ENCODE measurements at places on chromosomes 7 and 10.

DNA sequence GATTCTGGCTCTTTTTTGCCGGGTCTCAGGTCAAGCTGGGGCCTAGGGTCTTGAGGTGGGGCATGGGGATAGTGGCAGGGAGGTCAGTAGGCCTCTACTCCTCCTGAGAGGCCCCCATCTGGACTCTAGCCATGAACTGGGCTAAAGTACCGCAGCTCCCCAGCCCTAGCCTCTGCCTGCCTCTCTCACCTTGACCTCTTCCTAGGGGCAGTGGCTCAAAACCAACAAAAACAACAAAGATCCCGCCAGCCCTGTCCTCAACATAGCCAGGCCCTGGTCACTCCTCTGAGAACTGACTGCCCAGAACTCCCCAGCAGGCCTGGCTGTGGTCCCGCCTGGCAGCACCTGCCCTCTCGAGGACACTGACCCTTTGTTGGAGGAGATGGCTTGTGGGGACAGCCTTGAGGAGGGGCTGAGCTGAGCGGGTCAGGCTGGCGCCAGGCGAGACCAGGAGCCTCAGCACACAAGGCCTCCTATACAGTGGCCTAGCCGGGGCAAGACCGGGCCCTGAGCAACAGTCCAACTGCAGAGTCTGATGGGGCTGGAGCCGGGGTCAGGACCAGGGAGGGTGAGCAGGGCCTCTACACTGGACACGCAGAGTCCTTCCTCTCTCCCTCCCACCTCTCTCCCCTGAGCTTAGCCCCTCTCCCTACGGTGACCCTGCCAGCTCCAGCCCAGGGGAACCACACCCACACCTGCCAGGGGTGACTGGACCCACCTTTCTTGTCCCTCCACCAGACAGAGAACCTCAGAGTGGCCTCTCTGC lies 11.6 kb upstream of the PPIF start:
- DNase-seq = no peak

- no peak for DNase-seq
These were observed 446.2 kb downstream of the ADRA2A start for GRCh38 chr10:111523016-111523415.

DNA sequence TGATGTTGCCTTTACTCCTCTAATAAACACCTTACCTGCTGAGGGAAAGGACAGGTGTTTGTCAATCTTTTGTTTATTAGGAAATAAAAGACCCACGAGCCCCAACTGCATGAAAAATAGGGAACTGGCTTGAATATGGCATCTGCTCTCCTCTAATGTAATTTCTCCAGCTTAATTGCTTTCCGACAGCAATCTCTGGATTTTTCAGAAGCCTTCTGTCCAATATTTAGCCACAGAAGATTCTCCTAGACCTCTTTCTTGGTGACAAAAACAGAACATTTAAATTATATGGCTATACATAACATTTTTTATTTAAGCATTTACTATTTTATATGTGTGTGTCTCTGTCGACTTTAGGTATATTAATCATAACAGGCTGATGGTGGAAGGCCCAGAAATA lies 317.4 kb upstream of the ADARB2 start:
- no peak for DNase-seq

DNA sequence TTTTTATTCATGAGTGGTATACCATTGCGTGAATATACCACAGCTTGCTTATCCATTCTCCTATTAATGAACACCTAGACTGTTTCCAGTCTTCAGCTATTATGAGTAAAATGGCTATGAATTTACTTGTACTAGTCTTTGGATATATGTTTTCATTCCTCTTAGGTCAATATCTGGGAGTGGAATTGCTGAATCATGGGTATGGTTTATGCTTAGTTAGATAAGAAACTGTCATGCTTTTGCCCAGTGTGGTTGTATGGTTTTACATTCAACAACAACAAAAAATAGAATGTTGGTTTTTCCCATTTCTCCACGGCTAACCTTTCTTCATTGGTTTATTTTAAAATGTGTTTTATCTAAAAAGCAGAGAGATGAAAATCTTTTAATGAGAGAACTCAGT lies 308.3 kb downstream of the PHF14 start:
- DNase-seq = no peak

GRCh38 chr7:38932509-38933168 lies 23.6 kb upstream of the VPS41 start:
- DNase-seq = peak; percentile 28

- DNase-seq = no peak
These were observed 237.2 kb downstream of the BUB3 start for GRCh38 chr10:123391275-123392028.

DNA sequence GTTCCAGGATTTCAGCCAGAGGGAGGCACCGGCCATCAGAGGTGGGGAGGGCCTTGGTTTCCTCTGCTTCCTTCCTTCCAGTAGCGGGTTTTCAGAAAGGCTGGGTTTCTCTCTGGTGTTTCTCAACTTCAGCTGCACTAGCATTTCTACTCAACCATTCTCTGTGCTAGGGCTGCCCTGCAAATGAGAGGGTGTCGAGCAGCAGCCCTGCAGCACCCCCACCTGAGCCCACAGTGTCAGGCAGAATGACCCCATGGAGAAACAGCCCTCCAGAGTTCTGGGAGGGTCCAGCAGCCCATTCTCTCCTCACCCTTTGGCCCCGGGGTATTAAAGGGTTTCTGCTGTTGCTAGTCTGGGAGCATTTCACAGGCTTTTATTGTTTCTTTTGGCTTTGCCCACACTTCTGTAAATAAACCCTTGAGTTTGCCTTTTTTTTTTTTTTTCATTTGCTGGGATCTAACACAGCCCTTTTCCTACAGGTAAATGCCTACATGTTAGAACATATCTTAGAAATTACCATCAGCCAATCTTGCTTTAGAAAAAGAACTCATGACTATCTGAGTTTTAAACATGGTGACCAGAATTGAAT lies 151.5 kb upstream of the VIPR2 start:
- DNase-seq = no peak

- DNase-seq = no peak
These were observed 6.7 kb downstream of the FRA10AC1 start for GRCh38 chr10:93695740-93696139.

GRCh38 chr10:128203028-128203427 lies 76.8 kb upstream of the MKI67 start:
- no peak for DNase-seq

- no peak for DNase-seq
These were observed 153.0 kb downstream of the ATE1 start for GRCh38 chr10:121774813-121775212.

DNA sequence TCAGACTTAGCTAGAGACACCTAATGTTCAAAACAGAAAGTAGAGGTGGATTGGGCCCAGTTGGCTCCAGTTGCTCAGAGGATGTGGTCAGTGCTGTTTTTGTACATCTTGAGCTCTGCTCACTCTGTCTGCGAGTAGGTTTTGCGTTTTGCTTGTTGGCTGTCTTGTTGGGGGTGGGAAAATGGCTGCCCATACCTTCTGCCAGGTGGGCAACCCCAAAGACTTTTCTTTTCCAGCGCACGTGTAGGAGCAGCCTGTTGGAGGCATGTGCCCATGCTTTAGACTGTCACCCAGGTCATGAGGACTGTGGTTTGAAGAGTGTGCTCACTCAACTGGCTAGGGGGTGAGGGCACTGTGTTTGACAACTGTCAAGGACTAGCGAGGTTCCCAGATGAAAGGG lies 73.9 kb downstream of the KAT6B start:
- no peak for DNase-seq

- DNase-seq = no peak
These were observed 68.6 kb downstream of the GLCCI1 start for GRCh38 chr7:8037151-8037550.

DNA sequence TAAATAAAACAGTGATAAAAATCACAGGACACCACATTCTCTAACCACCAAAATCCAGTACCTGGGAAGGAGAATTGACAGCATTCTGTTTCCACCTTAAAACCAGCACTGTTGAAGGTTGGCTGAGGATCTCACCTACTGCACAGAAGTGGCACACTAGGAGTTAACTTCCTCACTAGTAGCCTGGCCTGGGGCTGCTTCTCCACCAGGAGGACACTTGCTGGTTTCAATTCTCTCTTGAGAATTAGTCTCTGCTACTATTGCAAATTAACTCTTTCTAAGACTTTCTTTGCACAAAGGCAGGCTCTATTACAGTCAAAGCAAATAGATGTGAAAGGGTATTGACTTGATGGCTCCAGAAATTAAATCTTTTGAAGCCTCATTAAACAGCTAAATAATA lies 2.3 kb upstream of the CTTNBP2 start:
- no peak for DNase-seq
